Activated CD4-positive, alpha-beta T cell treated with anti-CD3 and anti-CD28 coated beads for 4 hours (primary cell): ENCODE measurements at places on chromosomes 2 and 18.

DNA sequence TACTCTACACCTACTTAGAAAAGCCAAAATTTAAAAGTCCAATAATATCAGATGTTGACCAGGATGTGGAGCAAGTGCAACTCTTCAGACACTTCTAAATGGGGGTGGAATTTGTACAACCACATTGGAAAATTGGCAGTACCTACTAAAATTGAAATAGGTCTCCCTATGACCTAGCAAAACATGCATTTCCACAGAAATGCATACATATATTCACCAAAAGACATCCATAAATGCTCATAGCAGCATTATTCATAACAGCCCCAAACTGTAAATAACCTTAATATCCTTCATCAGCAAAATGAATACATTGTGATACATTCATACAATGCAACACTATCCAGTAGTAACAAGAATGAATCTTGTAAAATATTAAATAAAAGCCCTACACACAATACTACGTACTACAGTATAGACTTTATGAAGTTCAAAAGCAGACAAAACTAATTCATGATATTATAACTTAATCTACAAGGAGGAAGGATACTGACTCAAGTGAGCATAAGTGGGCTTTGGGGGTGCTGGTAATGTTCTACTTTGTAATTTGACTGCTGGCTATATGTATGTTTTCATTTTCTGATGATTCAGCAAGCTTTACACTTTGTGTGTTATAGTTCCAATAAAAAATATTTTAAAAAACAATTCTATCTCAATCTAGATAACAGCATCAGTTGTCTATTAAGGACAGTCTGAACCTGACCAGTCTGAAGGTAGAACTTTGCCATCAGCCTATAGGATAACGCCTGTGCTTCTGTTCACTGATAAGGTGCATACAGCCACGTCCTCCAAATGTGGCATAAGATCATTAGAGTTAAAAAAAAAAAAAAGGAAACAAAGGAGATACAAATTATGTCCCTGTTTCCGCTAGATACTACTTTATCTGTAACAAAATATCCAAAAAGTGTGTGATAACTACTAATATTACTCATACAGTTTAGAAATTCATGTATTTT, 6.6 kb upstream of the TNFRSF11A start:
- no peak for DNase-seq

GRCh38 chr2:152440460-152440859, 105.5 kb downstream of the FMNL2 start:
- DNase-seq = no peak

GRCh38 chr18:3623769-3624545, 174.0 kb downstream of the TGIF1 start:
- no peak for DNase-seq

GRCh38 chr18:45553723-45554388, 61.4 kb upstream of the SLC14A2 start:
- DNase-seq = no peak

GRCh38 chr2:88320076-88320773, 132.3 kb downstream of the FOXI3 start:
- DNase-seq = no peak

DNA sequence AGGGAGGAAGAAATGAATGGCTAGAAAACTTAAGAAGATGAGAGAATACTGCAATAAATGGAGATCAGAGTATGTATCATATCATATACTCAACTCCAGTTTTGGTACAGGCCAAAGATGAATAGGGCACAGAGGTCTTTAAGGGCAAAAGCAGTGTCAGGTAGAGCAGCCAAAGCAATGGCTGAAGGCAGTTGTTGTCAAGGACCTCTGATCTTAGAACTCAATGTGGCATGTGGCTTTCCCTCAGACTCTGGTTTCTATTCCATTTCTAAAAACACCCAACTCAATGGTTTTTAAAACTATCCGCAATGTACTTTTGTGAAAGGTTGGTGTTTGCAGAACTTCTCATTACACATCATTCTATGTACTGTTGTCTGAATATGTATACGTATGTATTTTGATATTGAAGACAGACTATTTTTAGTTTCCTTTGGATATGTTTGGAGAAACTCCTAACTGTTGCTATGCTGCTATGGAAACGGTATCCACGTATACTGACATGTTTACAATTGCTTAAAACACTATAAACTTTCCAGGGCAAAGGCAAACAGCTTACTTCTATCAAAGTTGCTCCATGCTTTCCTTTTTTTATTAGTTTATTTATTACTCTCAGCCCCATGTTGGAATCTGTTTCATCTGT, 58.1 kb upstream of the PELI1 start:
- DNase-seq = no peak

- DNase-seq = no peak
Observed at GRCh38 chr2:217685255-217685605, 317.6 kb downstream of the TNS1 start.

DNA sequence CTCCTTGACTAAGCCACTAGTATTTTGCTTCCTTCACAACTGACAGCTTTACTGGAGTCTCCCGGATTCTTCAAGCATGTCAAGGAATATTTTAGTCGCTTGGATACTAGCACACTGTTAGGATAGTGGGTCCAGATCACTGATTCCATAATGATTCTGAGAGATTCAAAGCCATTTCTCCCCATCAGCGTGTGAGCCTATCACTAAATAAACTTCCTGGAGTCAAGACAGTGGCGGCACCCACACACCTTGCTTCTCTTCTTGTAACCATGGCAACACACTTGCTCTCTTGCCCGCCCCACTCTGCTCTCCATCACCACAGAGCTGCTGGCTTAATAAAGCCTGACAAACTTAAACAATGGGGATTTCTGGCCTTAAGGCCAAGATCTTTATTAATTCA, 245.1 kb downstream of the LRRTM1 start:
- DNase-seq = no peak

- DNase-seq = no peak
Observed at GRCh38 chr2:216632952-216633615, at the start of gene IGFBP2. Gene IGFBP2 (plus strand): TSS chr2:216633420. CDS start chr2:216633524, 104 bp downstream.

GRCh38 chr2:43183743-43184142, 42.7 kb downstream of the ZFP36L2 start:
- no peak for DNase-seq

DNA sequence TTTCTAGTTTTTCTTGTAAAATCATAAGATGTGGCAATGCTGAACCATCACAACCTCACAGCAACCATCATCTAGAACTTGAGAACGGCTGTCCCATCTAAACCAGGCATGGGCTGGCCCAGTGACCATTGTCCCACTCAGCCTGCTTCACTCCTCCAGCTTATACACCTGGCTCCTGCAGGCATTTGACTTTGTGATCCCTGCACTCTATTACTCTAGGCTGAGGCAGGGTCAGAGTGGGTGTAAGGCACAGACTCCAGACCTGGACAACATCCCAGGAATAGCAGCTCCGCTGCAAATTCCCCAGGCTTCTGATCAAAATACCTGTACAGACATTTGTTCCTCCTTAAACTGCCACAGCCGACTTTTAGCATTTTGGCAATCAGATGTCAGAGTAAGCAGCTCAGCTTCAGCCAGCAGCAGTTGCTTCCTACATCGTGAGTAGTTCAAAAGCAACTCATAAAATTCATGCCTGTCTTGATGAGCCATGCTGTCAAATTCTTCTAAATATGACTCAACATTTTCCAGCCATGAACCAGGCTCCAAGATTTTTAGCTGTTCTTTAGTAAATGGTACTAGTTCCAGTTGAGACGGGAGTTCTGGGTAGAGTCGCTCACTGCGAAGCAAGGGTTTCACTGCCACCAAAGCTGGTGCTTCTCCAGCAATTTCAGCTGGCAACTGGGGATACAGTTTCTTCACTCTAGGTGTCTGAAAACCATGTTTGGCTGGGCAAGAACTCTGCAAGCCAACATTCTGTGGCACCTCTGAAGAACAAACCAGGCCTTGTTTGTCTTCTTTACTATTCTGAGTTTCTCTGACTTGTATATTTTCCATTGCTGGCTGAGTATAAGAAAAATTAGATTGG, 12.8 kb downstream of the EPG5 start:
- no peak for DNase-seq

DNA sequence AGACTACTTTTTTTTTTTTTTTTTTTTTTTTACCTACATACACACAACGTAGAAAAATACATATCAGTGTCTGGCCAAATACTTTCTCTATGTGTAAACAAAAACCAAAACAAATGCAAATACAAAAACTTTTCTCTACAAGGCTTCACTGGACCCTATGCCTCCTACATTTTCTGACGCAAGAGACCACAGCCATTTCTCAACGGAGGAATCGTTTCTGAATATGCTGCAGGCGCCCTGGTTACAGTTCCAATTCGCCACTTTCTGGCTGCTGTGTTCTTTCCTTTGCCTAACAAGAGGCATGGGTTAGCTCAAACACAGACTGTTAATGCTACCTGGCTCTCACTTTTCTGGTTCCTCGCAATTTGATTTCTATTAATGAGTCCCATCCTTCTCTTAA, 96.4 kb downstream of the EPB41L3 start:
- DNase-seq = no peak

DNA sequence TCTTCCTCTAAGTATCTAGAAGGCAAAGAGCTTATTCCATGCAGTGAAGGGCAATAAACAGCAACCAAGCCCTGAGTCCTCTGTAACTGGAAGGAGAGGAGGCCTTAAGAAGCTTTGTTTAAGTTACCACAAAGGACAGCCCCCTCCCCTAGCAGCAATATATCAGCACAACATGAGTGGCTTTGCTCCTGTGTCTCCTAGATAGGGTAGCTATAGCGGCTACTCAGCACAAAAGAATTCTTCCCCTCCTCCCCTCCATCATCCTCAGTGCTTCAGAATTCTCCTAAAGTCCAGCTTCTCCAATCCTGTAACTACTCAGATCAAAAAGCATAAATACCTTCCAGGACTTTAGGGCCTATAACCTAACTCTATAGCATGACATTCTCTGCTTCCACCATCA, 16.5 kb downstream of the SUMO1 start:
- DNase-seq = no peak

DNA sequence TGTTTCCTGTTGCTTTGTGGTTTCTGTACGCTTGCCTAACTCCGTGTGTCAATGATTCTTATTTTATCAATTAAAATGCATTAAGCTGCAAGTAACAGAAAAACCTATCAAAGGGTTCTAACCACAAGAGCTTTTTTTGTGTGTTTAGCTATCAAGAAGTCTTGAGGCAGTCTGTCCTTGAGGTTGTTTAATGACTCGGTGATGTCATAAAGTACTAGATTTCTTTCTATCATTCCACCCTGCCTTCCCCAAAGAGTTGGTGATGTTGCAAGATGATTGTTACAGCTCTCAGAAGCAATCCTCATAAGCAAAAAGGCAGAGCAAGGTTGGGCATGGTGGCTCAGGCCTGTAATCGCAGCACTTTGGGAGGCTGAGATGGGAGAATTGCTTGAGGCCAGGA, 51.9 kb upstream of the SPTBN1 start:
- DNase-seq = no peak

- no peak for DNase-seq
Observed at GRCh38 chr2:8462899-8463648, 218.8 kb upstream of the ID2 start.

DNA sequence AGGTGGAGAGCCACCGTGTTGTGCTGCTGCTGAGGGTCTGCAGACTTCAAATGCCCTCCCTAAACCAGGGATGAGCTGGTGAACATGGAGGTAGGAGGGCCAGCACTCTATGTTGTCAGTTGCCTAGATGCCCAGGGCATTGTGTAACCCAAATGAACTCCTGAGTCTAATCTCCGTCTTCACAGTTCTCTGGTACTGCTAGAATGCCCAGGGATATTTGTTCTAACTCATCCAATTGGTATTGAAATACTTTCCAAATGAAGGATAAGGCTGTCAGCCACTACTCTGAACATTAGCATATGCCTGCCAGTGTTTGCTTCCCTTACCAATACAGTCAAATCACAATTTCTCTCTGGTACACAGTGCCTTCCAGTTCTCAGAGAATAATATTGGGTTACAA, 492.6 kb downstream of the SLC4A3 start:
- DNase-seq = no peak

- DNase-seq = no peak
Observed at GRCh38 chr18:70598406-70598805, 309.6 kb downstream of the SOCS6 start.

DNA sequence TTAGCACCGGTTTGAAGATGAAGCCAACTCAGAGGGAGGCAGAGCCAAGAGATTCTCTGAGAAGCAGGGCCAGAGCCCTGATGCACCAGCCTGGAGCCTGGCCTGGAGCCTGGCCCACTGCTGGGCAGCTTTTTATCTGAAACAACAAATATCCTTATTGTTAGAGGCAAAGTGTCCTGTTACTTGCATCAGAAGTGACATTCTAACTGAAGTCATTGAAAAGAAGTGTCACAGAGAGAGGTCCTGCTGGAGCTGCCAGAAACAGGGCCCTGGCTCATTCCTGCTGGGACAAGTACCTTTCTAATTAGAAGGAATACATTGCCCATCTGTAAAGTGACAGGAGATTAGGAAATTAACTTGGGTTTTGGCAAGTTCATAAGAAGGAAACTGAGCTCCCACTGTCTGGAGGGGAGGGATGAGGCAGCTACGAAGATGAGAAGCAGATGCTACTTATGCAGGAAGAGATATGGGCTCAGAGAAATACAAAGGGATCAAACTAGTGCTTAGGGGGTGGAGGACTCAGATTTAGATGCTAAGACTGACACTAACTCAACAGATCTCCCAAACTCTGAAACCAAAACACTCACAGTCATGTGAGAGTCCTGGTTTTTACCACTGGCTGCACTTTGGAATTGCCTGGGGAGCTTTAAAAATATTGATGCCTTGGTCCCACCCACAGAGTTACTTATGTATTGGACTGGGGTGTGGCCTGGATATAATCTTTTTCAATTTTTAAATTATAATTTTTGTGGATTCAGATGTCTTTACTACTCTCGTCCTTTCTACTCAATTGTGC, 11.0 kb upstream of the HK2 start:
- DNase-seq = no peak

DNA sequence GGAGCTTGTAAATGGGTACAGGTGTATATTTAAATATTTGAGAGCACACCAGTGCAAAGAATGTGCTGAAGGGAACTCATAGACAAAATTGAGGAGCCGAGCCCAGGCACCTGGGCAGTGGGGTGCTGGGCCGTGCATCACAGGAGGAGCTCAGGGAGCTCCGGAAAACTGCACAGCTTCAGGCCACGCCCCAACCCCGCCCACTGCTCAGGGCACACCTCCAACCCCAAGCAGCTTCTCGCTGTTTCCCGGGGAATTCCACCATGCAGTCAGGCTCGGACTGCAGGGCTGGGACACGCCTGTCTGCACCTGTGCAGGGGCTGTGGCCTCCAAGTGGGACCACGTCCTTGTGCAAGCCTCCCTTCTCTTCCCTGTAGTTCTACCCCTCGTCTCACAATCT, 243.0 kb downstream of the HDAC4 start:
- no peak for DNase-seq

DNA sequence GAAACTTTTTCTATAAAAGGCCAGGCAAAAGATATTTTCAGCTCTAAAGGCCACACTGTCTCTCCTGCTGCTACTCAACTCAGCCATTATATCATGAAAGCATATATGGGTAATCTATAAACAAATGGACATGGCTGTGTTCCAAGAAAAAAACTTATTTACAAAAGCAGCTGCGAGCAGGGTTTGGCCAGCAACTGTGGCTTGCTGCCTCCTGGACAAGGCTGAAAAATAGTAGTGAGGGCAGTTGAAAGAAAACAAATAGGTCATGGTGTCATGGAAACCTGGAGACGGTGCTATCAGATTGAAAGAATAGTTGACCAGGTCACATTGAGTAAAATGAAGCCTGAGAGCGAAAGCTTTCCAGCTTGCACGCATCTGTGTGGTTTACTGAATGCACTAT, 89.2 kb upstream of the LRATD1 start:
- no peak for DNase-seq

GRCh38 chr2:237745250-237745613, 53.3 kb upstream of the RBM44 start:
- DNase-seq = no peak
